ENCODE measurements at places on chromosomes 16 and 17.

DNA sequence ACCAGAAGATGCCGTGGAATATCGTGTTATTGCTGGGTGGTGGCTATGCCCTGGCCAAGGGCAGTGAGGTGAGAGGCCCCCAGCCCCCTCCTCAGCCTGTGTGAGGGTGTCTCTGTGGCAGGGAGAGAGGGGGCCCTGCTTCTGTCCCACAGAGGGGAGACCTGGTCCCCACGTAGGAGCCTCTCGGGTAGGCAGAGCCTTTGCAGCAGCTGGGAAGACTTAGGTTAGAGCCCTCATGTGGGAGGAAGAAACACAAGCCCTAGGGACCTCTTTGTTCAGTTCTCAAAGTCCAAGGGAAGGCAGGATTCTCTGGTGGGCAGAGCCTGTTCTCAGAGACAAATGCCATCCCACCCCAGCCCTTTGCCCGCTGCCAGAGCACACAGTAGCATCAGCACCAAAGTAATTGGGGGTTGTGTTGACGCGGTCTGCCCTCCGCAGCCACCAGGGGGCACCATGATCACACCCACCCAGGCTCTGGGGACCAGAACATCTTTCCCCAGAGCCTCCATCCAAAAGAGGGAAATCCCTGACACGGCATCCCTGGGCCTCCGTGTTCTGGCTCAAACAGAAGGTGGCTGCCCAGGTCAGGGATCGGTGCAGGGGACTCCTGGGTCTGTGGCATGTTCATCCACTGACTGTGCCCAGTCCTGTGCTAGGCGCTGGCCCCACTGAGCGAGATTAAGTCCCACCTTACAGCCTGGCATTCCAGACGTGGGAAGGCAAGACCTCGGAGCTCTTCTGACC is 11.5 kb upstream of the FOXN1 start:
- DNase-seq = peak; percentile 69

DNA sequence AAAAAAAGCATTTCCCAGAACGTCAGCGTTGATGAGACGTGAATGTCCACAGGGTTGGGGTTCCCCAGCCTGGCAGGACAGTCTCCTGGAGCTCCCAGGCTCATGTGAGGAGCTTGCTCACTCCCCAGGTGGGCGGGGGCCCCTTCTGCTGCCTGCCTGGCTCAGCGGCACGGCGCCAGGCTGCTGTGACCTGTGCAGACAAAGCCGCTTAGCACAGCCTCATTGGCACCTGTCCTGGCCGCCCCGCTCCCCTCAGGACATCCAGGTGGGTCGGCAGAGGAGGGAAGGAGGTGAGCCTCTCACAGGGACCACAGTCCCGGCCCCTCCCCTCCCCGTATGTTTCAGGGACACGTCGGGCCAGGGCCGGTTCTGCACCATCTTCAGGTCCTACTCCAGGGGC is 12.9 kb upstream of the WFIKKN1 start:
- no peak for DNase-seq

GRCh38 chr16:57203451-57203850 is 17.3 kb downstream of the RSPRY1 start:
- no peak for DNase-seq

- no peak for DNase-seq
These were observed 90.6 kb downstream of the AMFR start for GRCh38 chr16:56334761-56335160.

GRCh38 chr17:62825182-62825581 is 17.1 kb upstream of the MARCHF10 start:
- no peak for DNase-seq

- peak; percentile 63 for DNase-seq
These were observed 14.8 kb upstream of the GPATCH8 start for GRCh38 chr17:44518032-44518431.

DNA sequence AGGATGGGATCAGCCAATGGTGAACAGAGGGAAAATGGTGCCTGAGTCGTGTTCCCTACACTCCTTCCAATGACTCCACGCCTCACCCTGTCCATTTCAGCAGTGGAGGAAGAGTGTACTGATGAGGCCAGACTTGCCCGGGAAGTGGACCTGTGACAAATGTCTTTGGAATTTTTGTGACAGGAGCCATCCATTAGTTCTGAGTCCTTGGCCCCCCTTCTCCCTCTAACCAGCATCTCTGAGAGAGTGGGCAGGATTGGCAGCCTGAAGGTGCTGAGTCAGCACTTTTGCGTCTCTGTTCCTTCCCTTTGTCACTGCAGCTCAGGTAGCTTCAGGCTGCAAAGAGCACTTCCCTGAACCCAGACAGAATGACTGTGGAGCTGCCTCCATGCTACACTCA is 30.8 kb downstream of the BEAN1 start:
- DNase-seq = peak; percentile 64

DNA sequence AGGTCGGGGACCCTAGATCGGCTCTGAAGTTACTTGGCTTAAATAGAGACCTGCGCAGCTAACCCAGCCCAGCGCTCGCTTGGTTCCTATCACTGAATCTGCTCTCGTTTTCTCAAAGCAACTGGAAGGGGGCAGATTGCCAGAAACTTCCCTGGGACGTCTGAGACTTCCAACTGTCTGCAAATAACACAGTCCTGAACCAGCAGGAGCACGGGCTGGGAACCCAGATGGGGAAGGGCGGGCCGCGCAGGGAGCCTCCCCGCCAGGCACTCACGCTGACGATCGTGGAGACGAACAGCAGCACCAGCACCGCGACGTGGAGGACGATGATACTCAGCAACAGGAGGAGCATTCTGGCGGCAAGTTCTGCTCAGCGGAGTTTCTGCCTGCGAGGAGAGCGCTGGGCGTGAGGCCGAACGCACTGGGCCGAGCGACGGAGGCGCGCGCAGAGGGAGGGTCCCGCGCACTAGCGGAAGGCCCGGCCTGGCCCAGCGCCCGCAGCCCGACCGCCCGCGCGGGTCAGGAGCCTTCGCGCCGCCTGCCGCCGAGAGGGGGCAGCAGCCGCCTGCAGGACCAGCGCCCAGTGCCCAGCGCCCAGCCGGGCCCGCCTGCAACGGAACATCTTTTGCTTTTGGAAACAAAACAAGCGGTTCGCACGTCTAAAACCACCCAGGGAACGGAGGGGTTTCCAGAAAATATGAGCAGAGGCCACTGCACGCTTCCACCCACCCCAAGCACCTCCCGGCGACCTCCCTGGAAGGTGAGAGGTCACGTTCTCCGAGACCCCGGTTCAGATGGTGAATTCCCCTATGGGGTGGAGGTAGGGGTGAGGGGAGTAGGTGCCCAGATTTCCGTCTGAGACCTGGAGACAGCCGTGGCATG is 4.5 kb downstream of the PMP22 start:
- DNase-seq = peak; percentile 91

GRCh38 chr16:57093666-57094564 is 1.5 kb downstream of the CPNE2 start:
- DNase-seq = no peak

- no peak for DNase-seq
These were observed 13.6 kb upstream of the NLRC5 start for GRCh38 chr16:56975714-56976113.

- no peak for DNase-seq
These were observed 1.2 kb upstream of the CBLN1 start for GRCh38 chr16:49282690-49283375.

- no peak for DNase-seq
These were observed 93.3 kb downstream of the C16orf78 start for GRCh38 chr16:49466881-49467280.

All from EL (cell line).